ENCODE measurements at places on chromosomes 1 and 21.

DNA sequence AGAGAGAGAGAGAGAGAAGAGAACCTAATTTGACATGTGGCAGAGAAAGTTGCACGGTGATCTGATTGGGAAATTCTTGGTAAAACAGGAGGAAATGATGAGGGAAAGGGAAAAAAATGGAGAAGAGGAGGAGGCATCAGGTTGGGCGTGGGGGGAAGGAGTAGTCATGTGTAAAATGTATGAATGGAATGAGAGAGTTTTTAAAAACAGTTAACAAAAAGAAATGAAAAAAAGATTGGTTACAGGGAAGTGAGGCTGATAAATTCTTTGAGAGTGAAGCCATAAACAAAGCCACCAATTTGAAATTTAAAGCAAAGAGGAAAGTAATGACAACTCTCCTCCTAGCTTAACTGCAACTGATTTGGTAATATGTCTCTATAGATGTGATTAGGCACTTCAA, 409.2 kb downstream of the USH2A start:
- no peak for DNase-seq

DNA sequence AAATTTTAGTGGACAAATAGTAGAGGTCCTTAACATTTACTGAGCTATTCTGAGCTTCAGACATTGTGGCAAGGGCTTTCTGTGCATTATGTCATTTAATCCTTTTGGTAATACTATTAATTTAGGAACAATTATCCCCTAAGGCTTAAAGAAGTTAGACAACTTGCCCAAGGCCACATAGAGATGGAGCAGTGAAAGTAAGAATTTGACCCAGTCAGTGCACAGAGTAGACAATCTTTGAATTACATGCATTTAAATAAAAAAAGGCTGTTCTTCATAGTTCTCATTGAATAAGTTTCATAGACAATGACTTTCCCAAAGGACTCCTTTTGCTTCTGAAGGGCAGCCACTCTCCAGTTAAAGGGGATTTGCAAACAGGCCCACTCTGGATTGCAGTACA, 142.7 kb downstream of the RUNX1 start:
- DNase-seq, result no peak

DNA sequence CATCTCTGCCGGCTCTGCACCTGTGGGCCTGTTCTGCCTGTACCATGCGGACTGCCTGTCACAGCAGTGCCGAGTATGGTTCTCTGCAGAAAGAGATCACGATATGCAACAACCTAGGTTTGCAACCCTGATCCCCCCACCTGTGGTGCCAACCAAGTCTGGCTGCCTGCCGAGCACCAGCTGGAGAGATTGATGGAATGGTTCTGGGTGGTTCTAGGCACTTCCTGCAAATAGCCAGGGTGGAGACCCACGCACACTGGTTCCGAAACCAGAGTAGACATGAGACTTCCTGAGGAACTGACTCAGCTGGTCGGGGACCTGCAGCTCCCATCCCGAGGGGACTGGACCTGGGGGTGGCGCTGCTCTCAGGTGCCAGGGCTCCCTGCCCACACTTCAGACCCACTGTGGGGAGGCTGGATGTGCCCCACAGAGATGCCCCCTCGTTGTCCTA, 5.4 kb downstream of the TPRG1L start:
- DNase-seq, result no peak

DNA sequence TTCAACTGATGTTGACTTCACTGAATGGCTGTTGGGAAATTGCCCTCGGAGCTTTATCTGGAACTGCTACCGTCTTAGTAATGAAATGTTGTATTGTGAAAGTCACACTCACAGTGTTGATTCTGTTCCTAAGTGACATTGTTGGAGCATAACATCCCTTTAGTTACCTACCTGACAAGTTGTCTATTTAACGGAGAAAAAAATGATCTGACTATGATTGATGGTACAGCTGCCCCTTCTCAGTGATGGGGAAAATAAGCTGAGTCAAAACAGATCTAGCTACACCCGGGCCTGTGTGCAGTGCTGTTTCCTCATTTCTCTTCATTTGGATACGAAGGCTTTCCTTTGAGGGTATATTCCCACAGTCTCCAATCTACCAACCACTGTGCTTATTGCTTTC, 472.3 kb upstream of the BRINP3 start:
- DNase-seq, result no peak

DNA sequence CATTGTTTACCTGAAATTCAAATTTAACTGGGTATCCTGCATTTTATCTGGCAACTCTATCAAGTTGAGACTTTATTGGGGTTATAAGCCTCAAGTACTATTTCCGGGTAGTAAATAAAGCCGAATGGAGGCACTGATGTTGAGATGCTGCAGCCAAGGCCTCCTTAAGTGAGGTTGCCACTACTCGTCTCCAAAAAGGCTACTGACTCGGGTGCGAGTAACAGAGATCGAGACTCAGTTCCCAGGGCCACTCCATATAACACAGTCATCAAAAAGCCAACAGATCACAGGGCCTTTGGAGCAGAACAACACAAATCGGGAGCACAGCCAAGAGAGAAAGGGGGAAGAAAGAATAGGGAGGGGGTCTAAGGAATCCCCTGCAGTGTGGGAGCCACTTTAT, 524 bp downstream of the COPA start:
- DNase-seq, result peak; percentile 43

- DNase-seq, result no peak
Observed at GRCh38 chr1:12163210-12163609, 3.6 kb upstream of the TNFRSF1B start.

DNA sequence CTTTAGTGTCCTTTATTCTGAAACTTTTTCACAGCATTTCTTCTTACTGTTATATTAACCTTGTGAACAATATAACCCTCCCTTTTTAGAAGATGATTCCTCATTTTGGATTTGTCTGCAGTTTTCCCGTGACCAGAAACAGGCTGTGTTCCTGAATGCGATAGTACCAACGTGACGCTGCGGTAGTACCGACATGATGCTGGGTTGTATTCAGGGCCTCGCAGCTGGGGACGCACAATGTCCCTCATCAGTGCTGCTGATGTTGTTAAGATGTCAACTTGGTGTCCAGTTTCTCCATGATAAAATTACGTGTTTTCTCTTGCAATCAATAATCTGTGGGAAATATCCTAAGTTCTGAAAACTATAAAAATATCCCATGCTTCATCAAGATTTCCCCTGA, 761.4 kb upstream of the TPTE start:
- no peak for DNase-seq

GRCh38 chr1:231186356-231187115, 24.7 kb downstream of the TRIM67 start:
- DNase-seq, result no peak

GRCh38 chr1:12473596-12474362, 144.2 kb downstream of the DHRS3 start:
- no peak for DNase-seq

- no peak for DNase-seq
Observed at GRCh38 chr1:204079608-204079999, 6.7 kb downstream of the SOX13 start.

GRCh38 chr1:29912425-29912824, 676.1 kb downstream of the PTPRU start:
- DNase-seq, result no peak

- DNase-seq, result no peak
Observed at GRCh38 chr1:115430441-115431158, 92.6 kb upstream of the NGF start.

GRCh38 chr1:54986025-54986424, 5.6 kb downstream of the TMEM61 start:
- no peak for DNase-seq

- DNase-seq, result no peak
Observed at GRCh38 chr21:36790616-36791015, 91.7 kb downstream of the SIM2 start.

DNA sequence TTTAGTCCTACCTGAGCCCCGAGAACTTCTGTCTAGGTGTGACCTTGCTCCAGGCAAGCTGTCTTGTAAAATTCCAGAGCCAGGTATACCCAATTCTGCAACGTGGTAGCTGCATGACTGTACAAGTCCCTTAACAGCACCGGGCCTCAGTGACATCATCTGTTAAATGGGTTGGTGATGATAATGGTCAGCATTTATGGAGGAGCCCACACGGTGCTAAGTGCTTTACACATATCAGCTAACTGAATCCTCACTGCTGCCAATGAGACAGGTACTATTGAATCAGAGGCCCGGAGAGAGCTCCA, 37.2 kb upstream of the PADI1 start:
- DNase-seq, result no peak

DNA sequence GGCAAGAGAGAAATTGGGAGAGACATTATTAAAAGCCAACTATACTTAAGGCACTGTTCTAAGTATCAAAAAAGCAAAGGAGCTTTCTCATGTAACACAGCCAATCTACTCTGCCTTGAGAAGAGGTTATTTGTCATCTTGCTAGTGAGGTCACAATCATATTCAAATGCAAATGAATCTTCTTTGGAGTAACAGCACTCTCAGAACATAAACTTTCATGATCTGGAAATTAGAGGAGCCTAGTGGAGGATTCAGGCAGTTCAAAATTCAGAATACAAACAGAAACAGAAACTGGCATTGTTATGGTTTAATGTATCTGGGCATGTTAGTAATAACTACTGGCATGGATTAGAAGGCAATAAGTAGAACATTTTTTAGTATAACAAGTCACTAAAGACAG, 57.4 kb downstream of the ARID4B start:
- peak; percentile 32 for DNase-seq

GRCh38 chr21:46039891-46040660, 57.8 kb upstream of the COL6A2 start:
- DNase-seq, result no peak

- DNase-seq, result no peak
Observed at GRCh38 chr21:36040389-36040788, 19.9 kb downstream of the SETD4 start.

DNA sequence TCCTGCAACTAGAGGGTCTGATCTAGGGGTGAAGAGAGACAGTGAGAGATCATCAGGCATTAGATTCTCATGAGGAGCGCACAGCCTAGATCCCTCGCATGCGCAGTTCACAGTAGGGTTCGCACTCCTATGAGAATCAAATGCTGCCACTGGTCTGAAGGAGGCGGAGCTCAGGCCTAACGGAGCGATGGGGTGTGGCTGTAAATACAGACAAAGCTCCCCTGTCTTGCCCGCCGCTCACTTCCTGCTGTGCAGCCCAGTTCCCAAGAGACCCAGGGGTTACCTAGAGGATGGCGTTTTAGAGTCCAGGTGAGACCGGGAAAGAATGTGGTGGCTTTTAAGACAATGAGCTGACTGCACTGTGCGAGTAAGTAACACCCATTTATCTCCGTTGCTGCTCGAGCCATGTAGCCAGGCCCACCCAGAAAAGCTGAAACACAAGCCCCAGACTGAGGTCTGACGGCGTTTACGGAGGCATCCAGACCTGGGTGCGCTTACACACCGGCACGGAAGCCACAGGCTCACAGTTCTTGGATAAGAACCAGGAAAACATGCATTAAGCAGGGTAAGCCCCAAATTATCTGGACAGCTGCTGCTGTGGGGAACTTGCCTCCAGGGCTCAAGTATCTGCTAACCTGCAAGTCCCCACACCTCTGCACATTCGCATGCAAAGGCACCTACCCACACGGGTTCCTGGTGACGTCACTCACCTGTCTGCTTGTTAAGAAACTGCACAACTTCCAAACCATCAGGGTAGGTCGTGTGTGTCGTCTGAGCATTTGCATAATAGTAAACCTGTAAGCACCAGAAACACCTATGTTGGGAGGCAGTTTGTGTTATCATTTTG, 12.5 kb downstream of the TCP10L start:
- no peak for DNase-seq

- no peak for DNase-seq
Observed at GRCh38 chr1:94909486-94909885, 17.4 kb downstream of the CNN3 start.

- no peak for DNase-seq
Observed at GRCh38 chr1:23502951-23503350, 19.0 kb upstream of the ASAP3 start.

- no peak for DNase-seq
Observed at GRCh38 chr1:30274173-30274970, 449.0 kb downstream of the MATN1 start.

DNA sequence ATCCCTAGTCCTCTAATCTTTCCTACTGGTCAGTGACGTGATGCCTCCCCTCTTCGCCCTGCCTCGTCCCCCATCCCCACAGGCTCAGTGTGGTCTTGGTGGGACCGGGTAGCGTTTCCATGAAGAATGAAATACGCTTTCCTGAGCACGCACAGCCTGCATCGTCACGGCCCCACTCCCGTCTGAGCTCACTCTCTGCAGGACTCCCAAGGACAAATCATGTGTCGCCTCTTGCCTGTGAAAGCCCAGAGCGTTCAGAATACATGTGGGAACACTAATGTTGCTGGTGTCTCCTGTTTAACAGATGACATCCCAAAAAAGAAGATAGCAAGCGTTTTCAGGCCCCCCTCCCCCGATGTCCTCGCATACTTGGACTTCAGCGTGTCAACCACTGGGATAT, 49.2 kb downstream of the S100B start:
- no peak for DNase-seq

- no peak for DNase-seq
Observed at GRCh38 chr1:106972074-106972473, 84.4 kb upstream of the PRMT6 start.

- no peak for DNase-seq
Observed at GRCh38 chr1:100087396-100087795, 45.3 kb downstream of the SASS6 start.

- DNase-seq, result no peak
Observed at GRCh38 chr1:231028682-231029081, 11.4 kb downstream of the FAM89A start.

GRCh38 chr1:211829343-211830054, 1.1 kb downstream of the LPGAT1 start:
- DNase-seq, result no peak

GRCh38 chr1:16243936-16244649, 7.1 kb upstream of the CPLANE2 start:
- DNase-seq, result peak; percentile 97

GRCh38 chr1:33957854-33958253, 94.0 kb downstream of the HMGB4 start:
- DNase-seq, result no peak

GRCh38 chr1:47229031-47229885, 2.8 kb downstream of the TAL1 start:
- DNase-seq, result peak; percentile 85

- no peak for DNase-seq
Observed at GRCh38 chr21:42490720-42491119, 5.3 kb downstream of the RSPH1 start.

- no peak for DNase-seq
Observed at GRCh38 chr1:113253187-113253586, 137.1 kb upstream of the MAGI3 start.

- no peak for DNase-seq
Observed at GRCh38 chr1:84358695-84359094, 39.6 kb upstream of the DNASE2B start.

DNA sequence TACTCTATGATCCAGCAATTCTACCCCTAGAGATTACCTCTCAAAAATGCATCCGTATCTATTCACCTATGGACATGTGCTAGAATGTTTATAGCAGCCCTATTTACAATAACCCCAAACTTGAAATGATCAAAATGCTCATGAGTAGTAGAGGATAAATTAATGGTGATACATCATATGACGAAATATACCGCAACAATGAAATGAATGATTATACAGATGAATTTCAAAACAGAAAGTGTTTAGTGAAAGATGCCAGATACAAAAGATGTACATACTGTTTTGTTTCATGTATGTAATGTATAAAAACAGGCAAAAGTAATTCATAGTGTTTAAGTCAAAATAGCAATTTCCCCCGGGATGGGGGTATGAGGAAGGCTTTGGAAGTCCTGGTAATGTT, 91.0 kb upstream of the CD55 start:
- no peak for DNase-seq
